NCI-H2081 treated with DMSO at 0.1 percent for 48 hours (cell line): ENCODE measurements at places on chromosomes 1 and 21.

DNA sequence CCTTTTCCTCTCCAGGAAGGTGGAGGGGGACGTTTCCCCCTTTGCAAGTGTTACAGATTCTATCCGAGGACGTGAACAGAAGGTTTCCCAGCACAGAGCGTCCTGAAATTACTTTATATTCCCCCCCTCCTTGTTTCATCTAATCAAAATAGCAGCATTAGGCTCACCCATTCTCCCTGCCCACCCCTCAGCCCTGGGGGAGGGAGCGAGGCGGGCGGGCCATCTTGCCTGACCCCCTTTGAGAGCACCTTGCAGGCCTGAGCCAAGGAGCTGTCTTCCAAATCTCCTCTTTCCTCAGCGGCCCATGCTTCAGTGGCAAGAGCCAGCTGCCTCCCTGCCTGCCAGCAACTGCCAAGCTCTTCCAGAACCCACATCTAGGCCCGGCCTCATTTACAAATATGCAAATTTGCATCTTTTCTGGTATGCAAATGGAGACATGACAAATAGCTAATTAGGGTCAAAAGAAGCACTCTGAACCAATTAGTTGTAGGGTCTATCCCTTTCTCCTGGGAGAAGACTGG lies 69.1 kb upstream of the POU3F1 start:
- no peak for DNase-seq

DNA sequence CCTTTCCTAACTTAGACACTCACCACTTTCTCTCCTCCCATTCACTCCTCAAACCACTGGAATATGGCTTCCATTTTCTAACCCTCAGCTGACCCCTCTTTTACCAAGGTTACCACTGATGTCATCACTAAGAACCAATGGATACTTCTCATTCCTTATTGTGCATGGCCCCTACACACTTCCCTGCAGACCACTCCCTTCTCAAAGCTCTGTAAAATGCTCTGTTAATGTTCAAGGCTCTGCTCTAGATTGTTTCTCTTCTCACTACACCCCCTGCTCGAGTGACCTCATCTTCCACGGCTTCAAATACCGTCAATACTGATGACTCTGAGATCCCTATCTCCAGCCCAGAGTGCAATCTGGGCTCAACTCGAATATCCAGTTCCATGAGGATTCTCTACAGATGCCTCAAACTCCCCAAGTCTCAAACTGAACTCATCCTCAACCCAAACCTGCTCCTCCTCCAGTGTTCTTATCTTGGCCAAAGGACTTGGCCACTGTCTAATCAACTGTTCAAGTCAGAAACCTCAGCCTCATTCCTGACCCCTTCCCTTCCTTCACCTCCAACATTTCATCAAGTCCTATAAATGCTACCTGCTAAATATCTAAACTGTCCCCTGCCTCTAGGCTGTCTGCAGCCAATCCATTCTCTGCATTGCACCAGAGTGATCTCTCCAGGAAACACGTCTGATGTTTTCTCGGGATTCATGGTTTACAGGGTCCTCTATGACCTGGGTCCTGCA lies 41.3 kb upstream of the BMP8B start:
- no peak for DNase-seq

DNA sequence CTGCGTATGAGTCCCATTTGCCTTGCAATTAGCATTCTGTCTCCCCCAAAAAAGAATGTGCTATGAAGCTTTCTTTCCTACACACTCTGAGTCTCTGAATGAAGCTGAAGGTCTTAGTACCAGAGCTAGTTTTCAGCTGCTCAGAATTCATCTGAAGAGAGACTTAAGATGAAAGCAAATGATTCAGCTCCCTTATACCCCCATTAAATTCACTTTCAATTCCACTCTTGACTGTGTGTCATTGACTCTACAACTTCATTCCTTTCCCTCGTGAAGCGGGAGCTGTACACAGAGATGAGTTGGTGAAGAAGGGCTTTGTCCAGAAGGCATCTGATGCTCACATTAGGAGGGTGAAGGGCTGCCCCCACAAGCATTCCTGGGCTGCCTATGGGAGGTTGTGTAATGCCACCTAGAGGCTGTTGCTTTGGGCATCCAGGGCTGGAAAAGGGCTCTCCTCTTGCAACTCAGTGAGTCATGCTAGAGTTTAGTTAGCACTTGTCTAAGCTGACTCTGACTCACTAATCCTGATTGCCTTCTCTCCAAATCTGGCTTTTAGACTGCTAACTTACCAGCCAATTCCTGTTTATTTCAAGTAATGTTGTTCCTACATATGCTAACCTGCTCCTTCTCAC lies 1.8 kb downstream of the SPRR1B start:
- no peak for DNase-seq

- DNase-seq, result no peak
These were observed 64.8 kb downstream of the SLX9 start for GRCh38 chr21:45004481-45005247.

DNA sequence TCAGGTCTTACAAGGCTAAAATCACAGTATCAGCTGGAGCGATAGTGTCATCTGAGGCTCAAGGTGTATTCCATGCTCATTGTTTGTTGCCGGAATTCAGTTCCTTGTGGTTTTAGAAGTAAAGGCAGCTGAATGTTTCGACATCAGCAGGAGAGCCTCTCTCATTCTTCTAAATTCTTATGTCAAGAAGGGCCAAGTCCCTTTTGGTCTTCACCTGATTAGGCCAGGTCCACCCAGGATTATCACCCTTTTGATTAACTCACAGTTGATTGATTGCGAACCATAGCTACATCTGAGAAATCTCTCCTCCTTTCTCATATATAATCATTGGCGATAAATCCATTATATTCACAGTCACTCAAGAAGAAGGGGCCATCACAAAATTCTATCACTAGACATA lies 806.7 kb upstream of the PRMT6 start:
- DNase-seq, result no peak

DNA sequence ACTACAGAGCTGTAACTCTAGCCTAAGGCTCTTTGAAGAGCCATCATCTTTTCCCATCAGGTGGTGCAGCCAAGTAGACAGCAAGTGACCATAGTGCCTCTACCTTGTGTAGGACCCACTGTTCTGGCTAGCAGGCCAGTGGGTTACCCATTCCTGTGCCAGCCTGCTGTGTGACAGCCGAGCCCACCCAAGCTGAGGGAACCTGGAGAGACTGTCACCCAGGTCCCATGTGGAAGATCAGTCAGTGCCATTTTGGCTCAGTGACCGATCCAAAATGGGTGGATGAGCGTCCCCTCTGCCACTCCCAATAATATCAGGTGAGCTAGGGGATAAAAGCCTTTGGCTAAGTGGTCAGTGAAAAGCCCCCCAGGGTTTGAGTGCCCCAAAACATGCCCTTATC lies 417.9 kb downstream of the MATN1 start:
- no peak for DNase-seq

GRCh38 chr1:7983086-7983778 lies 21.7 kb downstream of the PARK7 start:
- no peak for DNase-seq

GRCh38 chr1:115676498-115677181 lies 34.9 kb downstream of the VANGL1 start:
- no peak for DNase-seq

DNA sequence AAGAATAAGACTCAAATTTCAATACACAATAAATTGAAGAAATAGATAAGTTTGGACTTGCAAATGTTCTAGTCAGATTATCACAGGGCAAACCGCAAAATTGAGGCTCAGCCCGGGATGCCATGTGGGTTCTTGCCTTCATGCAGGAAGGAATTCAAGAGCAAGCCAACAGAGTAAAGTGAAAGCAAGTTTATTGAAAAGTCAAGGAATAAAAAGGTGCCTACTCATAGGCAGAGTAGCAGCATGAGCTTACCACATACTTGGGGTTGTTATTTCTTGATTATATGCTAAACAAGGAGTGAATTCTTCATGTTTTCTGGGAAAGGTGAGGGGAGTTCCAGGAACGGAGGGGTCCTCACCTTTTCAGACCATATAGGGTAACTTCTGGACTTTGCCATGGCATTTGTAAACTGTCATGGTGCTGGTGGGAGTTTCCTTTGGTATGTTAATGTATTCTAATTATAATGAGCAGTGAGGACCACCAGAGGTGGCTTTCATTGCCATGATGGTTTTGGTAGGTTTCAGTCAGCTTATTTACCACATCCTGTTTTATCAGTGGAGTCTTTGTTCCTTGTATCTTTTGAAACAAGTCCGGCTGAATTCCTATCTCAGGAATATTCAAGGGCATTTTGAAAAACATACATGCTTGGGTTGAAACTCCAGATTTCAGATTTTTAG lies 2.0 kb upstream of the OR2AK2 start:
- no peak for DNase-seq

GRCh38 chr1:93816970-93817678 lies 61.9 kb downstream of the DNTTIP2 start:
- DNase-seq, result no peak

- no peak for DNase-seq
These were observed 49.8 kb downstream of the SKI start for GRCh38 chr1:2277741-2278488.

- DNase-seq, result no peak
These were observed 93.5 kb downstream of the PRKAB2 start for GRCh38 chr1:147078606-147079399.

GRCh38 chr1:70143048-70143659 lies 62.2 kb downstream of the LRRC40 start:
- no peak for DNase-seq

DNA sequence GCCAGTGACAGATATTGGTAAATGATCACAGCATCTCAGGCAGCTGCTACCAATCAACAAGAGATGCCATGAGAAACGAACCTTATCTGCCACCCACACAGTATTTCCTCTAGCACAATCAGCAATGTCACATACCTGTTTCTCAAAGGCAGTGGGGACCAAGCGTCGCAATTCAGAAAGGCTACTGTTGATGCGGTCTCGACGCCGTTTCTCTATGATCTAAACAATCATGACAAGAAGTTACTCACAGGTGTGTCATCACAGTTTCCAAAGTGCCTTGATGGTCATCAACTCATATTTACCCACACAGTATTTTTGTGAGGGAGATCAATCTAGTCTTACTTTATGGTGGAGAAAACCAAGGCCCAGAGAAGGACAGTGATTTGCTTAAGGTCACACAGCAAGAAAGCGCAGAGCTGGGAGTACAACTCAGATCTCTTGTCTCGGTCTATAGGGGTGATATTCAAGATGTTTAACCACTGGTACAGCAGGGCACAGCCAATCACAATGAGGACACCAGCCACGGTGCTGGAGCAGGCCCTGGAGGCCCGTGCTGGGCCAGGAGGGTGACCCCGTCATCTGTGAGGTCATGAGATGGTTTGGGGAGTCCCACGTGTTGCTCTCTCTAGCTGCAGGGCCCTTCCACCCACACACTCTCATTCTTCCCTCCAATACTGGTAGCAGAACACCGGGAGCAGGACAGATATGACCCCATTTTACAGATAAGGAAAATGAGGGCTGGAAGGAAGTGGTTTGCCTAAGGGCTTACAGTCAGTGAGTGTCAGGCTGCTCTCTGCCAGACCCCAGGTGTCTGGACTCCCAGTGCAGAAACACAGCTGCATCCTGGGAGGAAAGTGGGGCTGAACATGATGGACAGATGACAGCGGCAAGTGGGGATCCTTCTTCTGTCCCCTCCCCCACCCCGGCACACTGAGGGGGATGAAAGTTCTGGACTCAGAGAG lies 7.8 kb downstream of the HEYL start:
- no peak for DNase-seq

DNA sequence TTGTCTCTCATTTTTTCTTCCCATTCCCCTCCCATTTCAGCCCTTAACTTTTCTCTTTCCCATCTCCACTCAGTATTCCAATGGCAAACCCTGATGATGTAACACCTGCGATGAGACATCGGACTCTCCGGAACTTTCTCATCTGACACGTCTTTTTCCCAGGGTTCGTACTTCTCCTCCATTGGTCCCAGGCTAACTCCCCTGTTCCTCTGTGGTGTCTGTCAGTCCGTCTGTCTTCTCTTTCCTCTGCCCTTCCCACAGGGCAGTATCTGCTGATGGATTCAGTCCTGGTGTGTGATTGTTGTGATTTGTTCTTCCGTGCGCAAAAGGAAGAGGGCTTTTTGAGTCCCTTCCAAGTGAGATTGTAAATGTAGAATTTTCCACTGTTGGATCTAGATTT lies 27.7 kb downstream of the VANGL2 start:
- DNase-seq, result no peak

- no peak for DNase-seq
These were observed 98.5 kb downstream of the CDC42BPA start for GRCh38 chr1:227219715-227220292.

DNA sequence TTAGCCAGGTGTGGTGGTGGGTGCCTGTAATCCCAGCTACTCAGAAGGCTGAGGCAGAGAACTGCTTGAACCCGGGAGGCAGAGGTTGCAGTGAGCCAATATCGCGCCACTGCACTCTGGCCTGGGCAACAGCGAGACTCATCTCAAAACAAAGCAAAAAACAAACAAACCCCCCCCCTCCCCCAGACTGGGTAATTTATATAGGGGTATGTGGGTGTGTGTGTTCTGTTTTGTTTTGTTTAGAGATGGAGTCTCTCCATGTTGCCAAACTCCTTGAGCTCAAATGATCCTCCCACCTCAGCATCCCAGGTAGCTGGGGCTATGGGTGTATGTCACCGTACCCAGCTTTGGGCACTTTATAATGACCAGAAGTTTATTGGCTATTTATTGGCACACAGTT lies 73.6 kb downstream of the SLC27A3 start:
- DNase-seq, result no peak

DNA sequence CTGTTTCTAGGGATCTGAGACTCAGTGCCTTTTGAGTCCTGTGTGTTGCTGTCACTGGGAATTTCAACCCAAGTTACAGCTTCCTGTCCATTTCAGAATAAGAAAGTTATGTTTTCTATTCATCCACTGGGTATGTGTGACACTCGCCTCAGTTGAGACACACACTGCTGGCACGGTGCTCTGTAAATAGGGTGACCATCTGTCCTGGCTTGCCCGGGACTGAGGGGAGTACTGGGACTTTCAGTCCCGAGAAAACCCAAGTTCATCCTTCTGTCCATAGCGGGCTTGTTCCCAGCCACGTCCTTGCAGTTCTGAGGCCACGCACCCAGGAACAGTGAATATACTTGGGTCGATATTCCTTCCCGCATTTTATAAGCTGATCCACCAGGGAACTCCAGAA lies 56.3 kb upstream of the DISP3 start:
- DNase-seq, result no peak

- no peak for DNase-seq
These were observed 782 bp downstream of the PCAT6 start for GRCh38 chr1:202811296-202812175.

GRCh38 chr1:20178634-20179370 lies 7.1 kb upstream of the UBXN10 start:
- DNase-seq, result no peak

DNA sequence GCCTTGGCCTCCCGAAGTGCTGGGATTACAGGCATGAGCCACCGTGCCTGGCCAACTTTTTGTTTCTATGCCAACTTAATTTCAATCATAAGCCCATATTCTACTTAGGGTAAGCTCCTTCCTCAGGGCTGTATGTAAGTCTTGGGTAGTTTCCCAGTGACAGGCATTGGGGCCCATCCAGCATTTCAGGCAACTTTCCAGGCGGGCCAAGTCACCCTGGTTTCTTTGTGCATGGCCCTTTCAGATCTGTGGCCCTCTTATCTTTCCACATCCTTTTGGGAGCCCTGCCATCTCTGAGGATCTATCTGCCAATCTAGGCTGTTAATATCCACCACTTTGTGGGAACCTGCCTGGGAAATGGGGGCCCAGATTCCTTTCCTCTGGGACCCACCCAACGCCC lies 58.7 kb downstream of the TNN start:
- no peak for DNase-seq
